Myocyte (in vitro differentiated cells): ENCODE measurements at places on chromosomes 7 and 10.

DNA sequence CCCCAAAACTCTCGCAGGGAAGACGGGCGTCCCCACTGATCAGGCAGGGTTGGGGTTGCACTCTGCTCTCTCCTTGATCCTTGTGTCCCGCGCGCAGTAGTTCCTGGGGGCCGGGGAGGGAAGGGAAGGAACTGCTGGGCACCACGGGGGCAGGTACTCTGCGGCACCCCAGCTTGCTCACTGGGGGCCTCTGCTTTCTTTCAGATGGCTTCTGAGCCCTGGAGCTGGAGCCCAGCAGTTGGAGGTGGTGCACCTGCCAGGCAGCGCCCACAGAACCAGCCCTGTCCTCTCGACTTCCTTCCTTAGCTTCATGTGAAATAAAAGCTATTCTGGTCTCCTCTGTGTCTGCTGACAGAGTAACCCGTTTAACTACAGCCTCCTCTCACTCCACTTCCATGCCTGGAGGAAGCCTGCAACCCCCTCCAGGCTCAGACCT, 12.2 kb downstream of the PLAC9 start:
- peak; percentile 47 for DNase-seq

DNA sequence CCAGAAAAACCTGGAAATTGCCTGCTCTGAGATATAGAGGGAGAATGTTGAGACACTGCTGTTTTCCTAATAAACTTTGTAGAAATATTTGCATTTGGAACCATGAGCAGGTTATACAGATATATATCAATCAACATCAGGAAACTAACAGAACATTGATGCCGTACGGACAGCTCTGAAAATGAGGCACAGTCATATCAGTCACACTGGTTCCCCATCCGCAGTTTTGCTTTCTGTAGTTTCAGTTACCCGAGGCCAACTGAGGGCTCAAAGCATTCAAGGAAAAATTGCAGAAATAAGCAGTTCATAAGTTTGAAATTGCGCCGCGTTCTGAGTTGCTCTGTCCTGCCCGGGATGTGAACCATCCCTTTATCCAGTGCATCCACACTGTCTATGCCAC, 137.9 kb downstream of the KLF6 start:
- no peak for DNase-seq

DNA sequence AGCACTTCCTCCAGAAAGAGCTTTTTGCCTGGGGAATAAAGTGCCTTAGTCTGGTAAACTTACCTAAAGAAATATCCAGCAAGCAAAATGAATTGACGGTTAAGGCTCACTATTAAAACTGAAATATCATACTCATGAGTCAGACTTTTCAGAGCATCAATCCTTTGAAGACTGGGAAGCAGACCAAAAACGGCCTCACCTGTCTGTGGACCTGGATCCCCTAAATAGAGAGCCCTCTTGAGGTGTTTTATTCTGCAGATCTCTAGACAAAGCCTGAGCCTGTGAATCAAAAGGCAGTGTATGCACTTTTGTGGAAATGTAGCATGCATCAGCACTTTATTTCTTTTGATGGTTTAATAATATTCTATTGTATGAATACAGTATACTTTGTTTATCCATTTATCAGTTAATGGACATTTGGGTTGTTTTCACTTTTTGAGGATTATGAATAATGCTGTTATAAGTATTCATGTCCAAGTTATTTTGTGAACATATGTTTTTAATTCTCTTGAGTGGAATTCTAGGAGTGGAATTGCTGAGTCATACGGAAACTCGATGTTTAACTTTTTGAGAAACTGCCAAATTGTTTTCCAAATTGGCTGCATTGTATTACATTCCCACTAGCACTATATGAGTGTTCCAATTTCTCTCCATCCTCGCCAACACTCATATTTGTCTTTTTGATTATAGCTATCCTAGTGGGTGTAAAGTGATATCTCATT, 449.0 kb upstream of the IGFBP3 start:
- peak; percentile 64 for DNase-seq

GRCh38 chr7:155785536-155785935, 26.7 kb downstream of the SHH start:
- peak; percentile 17 for DNase-seq

DNA sequence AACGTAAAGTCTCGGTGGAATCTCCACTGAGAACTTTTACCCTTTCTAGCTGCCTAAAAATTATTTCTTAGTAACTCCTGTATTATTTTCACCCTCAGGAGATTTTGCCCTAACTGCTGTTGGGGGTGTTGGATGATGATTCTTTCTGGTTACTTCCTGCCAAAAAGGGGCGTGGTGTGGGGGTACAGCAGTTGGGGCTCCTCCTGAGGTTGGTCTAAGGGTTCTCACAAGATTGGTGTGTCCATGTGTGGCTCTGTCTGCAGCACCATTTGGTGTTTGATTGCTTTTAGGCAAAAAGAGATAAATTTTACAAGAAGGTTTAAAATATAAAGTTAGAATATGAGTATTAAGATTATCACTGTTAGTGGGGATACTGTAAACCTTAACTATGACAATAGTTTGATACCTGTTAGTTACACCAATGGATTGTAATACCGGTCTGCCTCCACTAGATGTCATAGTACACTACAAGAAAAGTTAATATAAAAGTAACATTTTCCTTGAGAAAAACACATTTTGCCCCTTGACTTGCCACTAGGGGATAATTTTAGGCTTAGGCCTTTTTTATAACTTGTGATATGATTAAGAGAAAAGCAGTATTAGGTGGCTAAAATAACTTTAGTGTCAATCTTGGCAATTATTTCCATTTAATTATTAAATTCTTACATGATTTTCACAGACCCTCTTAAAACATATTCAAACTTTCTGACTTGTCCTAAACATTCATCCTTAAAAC, 928.7 kb downstream of the IPMK start:
- DNase-seq: peak; percentile 53

DNA sequence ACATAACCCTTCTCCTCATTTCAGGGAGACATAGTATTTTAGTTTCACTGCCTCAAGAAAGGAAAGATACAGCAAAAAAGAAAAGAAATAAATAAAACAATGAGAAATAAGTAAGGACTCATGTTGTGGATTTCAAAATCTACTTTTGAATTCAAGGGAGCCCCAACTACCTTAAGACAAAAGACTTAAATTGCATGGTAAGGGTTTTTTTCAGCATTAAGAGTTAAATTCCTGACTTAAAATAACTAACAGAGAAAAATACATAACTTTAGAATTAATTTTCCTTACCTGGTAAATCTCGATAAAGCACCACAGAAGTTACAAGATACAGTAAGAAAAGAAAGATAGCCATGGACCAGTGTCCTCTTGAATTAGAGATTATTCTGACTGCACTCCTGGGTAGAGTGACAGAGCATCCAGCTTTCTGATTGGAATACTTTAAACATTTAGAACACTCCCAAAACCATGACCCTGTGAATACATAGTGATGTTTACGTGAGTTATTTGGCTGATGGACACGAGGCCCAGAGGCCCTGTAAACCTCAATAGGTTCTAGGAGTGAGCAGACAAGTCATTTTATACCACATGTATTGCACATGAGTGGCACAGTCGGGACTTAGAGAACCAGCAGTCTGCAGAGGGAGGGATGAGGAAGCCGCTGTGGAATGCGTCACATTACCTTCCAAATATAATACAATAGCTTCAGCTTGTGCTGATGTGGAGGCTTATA, 292.5 kb upstream of the SEMA3C start:
- peak; percentile 69 for DNase-seq

GRCh38 chr7:36311539-36311938, 78.1 kb upstream of the ANLN start:
- DNase-seq: no peak

GRCh38 chr7:117015258-117016184, 62.2 kb downstream of the ST7 start:
- DNase-seq: no peak

- peak; percentile 63 for DNase-seq
Measured at GRCh38 chr10:43870968-43871439, 222.3 kb upstream of the ZNF32 start.

DNA sequence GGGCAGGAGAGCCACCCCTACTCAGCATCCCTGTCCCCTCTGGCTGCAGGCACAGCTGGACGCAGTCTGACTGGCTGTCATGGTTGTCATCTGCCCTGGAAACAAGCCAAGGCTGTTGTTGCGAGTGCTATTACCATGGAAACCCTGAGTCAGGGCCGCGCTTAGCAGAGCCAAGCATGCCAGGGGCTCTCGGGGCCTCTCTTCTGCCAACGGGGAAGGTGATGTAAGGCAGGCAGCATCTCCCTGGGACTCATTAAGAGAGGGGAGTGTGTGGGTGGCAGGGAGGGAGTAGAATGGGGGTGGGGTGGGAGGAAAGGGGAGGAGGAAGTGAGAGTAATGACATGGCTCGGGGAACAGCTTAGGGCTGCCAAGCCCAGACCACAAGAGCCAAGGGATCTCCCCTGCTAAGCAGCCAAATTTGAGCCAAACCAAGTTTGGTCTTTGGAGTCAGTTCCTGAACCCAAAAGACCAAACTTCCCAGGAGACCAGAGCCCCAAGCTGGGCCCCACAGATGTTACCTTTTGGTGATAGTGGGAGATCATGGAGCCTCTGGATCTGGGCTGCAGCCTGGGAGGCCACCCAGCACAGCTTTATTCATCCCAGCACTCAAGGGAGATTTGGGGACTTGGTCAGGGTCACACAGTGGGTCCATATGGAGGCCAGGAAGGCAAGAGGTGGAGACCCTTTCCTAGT, 67.6 kb downstream of the TMEM130 start:
- DNase-seq: peak; percentile 81

GRCh38 chr10:49273082-49273465, 25.9 kb upstream of the C10orf71 start:
- no peak for DNase-seq

DNA sequence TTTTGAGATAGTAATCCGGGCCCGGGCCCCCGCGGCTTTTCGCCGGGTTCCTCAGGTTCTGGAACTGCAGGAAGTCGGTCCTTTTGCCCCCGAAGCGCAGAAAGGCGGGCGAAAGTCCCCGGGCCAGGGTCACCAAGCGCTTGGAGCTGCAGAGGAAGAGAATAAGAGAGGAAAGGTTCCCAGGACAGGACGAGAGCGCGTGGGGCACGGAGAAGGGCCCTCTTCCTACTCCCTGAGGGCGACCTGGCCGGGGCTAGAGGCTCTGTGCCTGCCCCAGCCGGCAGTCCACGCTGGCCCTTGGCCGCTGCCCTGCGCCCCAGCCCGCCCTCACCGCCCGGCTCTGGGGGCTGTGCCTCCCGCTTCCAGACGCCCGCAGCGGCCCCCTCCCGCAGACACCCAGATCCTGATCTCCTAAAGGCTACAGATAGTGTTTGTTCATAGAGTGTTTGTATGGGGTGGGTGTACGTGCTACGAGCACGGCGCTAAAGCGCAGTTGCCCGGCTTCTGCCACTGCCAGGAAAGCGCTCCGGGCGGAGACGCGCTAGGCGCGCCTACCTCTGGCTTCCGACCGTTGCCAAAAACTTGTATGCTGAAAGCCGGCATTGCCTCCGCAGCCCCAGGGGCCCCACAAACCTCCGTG, 3.2 kb downstream of the HPSE2 start:
- no peak for DNase-seq

GRCh38 chr10:133180192-133180964, 20.4 kb downstream of the KNDC1 start:
- no peak for DNase-seq

GRCh38 chr10:15863733-15864132, 3.4 kb upstream of the MINDY3 start:
- DNase-seq: no peak

GRCh38 chr7:70569335-70569819, 562.6 kb upstream of the GALNT17 start:
- peak; percentile 65 for DNase-seq

GRCh38 chr10:127243490-127244272, 47.3 kb upstream of the INSYN2A start:
- DNase-seq: peak; percentile 35

GRCh38 chr7:41879403-41879802, 176.5 kb upstream of the INHBA start:
- no peak for DNase-seq

GRCh38 chr7:35386082-35386815, 132.3 kb upstream of the TBX20 start:
- no peak for DNase-seq

DNA sequence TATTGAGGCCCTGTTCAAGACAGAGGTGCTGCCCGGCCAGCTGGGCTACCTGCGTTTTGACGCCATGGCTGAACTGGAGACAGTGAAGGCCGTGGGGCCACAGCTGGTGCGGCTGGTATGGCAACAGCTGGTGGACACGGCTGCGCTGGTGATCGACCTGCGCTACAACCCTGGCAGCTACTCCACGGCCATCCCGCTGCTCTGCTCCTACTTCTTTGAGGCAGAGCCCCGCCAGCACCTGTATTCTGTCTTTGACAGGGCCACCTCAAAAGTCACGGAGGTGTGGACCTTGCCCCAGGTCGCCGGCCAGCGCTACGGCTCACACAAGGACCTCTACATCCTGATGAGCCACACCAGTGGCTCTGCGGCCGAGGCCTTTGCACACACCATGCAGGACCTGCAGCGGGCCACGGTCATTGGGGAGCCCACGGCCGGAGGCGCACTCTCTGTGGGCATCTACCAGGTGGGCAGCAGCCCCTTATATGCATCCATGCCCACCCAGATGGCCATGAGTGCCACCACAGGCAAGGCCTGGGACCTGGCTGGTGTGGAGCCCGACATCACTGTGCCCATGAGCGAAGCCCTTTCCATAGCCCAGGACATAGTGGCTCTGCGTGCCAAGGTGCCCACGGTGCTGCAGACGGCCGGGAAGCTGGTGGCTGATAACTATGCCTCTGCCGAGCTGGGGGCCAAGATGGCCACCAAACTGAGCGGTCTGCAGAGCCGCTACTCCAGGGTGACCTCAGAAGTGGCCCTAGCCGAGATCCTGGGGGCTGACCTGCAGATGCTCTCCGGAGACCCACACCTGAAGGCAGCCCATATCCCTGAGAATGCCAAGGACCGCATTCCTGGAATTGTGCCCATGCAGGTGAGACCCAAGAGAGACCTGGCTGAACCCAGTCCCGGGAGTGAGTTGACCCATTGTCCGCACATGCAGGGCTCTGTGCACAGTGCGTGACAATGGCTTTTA, 2.8 kb downstream of the RBP3 start:
- DNase-seq: no peak

DNA sequence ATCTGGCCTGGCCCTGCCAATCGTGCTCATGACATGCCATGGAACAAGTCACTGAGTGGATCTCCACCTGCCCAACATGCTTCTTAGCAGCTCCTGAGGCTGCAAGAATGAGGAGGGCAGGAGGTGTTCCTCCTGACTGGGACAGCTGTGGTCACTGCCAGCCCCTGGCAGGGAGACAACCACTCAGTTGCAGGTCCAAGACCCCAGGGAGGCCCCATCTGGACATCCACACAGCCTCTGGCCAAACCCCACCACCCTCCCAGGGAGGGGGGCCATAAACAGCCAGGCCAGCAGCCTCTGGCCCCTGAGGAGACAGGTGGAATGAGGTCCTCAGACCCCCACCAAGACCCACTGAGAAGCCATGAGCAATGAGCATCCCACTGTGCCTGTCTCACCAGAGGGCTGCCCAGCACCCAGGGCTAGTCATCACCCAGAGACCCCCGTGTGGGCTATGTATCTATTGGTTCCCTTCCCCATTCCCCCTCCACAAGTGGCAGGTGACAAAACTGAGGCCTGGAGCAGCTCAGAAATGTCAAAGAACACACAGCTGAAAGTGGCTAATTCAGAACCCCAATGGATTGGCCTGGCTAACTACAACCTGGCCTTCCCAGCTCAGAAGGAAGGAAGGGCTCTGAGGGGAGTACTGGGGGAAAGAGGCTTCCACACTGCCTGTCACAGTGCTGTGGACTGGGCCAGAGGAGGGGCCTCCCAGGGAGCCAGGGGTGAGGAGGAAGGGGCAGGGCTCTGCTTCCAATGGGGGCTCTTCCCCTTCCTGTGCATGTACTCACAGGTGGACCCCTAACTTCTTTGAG, 3.0 kb downstream of the GPRIN2 start:
- DNase-seq: no peak

GRCh38 chr10:124534231-124534798, 72.7 kb downstream of the LHPP start:
- DNase-seq: no peak
